ENCODE measurements at places on chromosomes 1 and 21.

DNA sequence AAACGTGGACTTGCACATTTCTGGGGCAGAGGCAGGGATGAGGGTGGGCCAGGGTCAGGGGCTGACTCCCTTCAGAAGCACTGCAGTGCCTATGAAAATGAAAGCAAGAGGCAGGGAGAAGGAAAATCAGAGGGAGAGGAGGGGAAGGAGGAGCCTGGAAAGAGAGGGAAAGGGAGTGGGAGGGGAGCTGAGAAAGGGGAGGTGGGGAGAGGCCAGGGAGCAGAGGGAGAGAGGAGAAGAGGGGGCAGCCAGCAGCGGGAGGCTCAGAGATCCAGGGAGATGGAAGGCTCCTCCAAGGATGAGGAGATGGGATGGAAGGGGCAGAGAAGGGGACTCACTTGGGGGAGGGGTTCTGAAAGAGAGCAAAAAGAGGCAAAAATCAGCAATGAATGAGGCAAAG is 96.3 kb upstream of the KLHDC7A start:
- no peak for DNase-seq

- DNase-seq: no peak
These were observed 147 bp downstream of the CLSTN1 start for GRCh38 chr1:9823693-9823942.

DNA sequence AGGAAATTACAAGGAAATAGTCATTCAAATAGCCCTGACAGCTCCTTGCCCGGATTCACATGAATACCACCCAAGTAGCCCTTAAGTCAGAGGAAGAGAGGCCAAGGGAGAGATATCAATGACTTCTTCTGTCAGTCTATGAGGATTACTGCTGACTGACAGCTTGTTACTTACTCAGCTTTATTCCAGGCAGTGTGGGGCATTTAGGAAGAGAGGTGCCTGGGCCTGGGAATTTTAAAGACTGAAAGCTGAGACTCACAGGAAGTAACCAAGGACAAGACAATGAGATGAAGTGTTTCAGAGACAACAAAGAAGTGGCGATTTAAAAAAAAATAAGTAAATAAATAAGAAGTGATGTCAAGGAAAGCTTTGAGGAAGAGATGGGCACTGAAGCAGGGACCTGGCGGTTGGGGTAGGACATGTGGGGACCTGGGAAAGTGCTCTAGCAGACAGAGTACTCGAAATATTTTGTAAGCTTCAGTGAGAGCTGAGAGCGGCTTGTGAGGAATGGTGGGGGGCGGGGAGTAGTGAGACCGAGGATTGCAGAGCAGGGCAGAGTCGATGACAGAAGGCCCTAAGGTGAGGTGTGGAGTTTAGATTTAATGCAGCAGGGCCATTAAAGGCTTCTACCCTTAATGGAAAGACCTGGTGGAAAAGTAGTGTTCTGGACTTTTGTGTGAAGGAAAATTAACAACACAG is 58.9 kb downstream of the ST3GAL3 start:
- no peak for DNase-seq

DNA sequence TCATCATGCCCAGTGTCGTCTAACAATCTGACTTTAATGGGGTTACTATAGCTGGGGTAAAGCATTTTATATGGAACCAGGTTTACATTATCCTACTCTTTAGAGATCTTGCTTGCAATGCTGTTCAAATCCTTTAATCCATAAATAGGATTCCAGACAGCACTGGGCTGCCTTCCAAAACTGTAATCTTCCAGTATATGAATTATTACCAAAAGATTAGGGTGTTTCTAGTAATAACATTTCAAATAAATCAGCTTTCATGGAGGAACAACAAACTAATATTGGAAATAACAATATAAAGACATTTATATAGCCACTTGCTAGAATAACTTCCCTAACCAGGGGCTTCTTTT is 88.6 kb upstream of the PLXNA2 start:
- no peak for DNase-seq

DNA sequence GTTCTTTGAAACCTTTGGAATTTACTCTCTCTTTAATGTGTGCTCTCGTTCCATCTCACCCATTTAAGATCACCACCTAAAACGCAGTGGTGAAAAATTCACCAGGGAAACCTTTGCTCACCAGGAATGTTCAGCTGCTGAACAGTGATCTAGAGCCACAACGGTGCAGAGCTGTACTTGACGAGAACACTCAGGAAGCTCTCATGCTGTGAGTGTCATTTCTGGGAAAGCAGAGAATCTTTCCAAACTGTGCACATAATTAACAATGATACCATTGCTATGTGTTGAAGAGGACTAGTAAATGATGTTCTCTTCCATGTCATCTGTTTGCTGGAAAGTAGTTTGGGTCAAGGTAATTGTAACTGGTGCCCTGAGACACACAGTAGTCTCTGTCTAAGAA is 117.1 kb downstream of the ZZZ3 start:
- DNase-seq: no peak

- DNase-seq: no peak
These were observed 7.5 kb upstream of the PTPN7 start for GRCh38 chr1:202167708-202168415.

All from vagina (tissue), 2 donors.